ENCODE measurements at places on chromosomes 12 and 14.
A peak's percentile ranks its signal among the peaks of the same experiment; 100 is the strongest.

GRCh38 chr12:43208221-43208620 lies 343.8 kb downstream of the ADAMTS20 start:
- no peak for DNase-seq

DNA sequence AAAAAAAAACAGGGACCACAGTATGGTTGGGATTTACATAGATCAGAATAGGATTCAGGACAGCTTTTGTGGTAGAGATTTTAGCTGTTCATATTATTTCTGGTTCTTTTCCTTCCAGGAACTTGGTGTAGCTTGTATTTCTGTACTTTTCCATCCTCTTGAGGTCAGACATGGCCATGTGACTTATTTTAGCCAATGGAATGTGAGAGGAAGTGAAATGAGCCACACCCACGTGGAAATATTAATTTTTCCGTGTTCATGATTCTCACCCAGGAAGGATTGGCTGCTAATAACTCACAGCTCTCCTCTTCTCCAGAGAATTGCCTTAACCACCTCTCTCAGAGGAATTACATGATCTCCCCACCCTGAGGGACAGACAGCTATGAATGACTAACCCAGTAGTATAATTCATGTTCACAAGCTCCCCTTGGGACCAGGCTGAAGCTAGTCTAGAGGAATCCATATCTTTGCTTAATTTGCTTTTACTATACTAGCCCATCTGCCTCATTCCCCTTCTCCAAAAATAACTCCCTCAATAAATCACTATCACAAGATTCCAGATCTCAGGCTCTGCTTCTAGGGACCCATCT lies 340.4 kb downstream of the NUAK1 start:
- DNase-seq, result no peak

DNA sequence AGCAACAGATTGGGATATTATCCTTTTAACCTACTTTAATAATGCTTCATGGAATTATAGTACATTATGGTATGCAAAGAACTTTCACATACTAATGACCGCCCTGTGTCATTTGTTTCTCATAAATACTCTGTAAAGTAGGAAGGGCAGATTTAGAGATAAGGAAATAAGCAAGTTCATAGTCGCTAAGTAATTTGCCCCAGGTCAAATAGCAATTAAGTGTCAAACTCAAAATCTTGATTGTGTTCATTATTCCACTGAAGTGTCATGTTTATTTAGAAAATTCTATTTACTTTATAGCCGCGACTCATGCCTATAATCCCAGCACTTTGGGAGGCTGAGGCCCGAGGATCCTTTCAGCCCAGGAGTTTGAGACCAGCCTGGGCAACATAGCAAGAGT lies 98.7 kb upstream of the ATF1 start:
- DNase-seq, result no peak

GRCh38 chr14:105131241-105131640 lies 37.3 kb downstream of the JAG2 start:
- DNase-seq, result no peak

DNA sequence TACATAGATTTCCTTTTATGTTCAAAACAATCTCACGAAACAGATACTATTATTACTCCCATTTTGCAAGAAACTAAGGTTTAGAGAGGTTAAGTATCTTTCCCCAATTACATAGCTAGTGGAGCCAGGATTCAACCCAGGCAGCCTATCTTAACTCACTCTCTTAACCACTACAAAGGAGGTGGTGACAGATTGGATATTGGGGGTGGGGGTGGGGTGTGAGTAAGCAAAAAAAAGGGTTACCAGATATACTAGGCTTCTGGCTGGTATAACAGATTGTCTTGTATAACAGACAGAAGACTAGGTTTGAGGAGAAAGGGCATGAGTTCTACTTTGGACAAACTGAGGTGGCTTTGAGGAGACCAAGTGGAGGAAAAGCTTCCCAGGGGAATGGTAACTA lies 2.1 kb downstream of the GMFB start:
- DNase-seq, result no peak

DNA sequence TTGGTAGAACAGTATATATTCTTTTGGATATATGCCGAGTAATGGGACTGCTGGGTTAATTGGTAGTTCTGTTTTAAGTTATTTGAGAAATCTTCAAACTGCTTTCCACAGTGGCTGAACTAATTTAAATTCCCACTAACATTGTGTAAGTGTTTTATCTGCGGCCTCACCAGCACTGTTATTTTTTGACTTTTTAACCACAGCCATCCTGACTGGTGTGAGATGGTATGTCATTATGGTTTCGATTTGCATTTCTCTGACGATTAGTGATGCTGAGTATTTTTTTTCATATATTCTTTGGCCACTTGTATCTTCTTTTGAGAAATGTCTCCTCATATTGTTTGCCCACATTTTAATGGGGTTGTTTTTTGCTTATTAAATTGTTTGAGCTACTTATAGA lies 357.4 kb downstream of the C12orf50 start:
- no peak for DNase-seq

GRCh38 chr14:51310505-51310944 lies 70.5 kb downstream of the TMX1 start:
- DNase-seq, result no peak

GRCh38 chr12:7117670-7118069 lies 8.7 kb upstream of the C1RL start:
- no peak for DNase-seq

DNA sequence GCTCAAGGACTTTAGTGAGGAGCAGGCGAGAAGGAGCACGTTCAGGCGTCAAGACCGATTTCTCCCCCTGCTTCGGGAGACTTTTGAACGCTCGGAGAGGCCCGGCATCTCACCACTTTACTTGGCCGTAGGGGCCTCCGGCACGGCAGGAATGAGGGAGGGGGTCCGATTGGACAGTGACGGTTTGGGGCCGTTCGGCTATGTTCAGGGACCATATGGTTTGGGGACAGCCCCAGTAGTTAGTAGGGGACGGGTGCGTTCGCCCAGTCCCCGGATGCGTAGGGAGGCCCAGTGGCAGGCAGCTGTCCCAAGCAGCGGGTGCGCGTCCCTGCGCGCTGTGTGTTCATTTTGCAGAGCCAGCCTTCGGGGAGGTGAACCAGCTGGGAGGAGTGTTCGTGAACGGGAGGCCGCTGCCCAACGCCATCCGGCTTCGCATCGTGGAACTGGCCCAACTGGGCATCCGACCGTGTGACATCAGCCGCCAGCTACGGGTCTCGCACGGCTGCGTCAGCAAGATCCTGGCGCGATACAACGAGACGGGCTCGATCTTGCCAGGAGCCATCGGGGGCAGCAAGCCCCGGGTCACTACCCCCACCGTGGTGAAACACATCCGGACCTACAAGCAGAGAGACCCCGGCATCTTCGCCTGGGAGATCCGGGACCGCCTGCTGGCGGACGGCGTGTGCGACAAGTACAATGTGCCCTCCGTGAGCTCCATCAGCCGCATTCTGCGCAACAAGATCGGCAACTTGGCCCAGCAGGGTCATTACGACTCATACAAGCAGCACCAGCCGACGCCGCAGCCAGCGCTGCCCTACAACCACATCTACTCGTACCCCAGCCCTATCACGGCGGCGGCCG lies 1.1 kb downstream of the PAX9 start:
- no peak for DNase-seq

DNA sequence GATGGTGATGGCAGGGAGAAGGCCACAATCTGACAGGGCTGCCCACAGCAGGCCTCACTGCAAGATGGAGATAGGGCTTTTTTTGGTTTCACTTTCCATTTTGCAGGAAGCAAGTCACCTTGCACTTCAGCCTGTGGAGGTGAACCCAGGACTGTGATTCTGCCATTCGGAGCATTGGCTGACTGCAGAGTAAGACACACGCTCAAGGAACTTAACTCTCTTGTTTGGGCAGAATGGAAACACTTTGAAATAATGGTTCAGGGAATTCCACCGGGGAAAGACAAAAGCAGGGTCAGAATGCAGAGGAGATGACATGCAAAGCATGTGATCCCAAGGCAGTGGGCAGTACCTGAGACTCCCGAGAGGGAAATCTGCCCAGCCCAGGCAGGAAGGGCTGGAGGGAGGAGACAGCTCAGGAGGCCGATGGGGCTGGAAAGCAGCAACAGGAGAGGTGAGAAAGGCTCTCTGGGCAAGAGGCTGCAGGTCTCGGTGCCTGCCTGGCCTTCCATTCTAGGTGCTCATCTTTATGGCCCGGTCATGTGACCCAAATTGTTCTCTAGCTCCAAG lies 58.7 kb upstream of the PRMT8 start:
- no peak for DNase-seq

DNA sequence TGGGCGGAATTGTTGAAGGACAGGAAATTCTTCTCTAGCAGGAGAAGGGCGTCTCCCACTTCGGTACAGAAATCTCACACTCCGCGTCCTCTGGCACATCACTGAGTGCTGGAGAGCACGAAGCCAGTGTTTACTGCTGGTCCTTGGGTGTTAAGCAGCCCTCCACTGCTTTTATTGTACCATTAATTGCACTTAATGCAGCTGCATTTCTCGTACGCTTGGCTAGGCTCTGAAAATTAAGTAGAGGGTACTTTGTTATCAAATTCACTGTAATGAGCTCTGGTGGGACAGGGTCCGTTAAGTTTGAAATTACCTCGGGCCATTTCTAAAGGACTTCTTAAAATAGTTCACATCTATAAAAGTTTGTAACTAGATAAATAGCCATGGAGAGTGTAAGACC lies 411.2 kb downstream of the NPAS3 start:
- no peak for DNase-seq

- DNase-seq, result no peak
Observed at GRCh38 chr14:52318826-52319645, 4.9 kb downstream of the PTGER2 start.

- DNase-seq, result peak; percentile 79
Observed at GRCh38 chr14:102949801-102950451, 27.5 kb downstream of the AMN start.

DNA sequence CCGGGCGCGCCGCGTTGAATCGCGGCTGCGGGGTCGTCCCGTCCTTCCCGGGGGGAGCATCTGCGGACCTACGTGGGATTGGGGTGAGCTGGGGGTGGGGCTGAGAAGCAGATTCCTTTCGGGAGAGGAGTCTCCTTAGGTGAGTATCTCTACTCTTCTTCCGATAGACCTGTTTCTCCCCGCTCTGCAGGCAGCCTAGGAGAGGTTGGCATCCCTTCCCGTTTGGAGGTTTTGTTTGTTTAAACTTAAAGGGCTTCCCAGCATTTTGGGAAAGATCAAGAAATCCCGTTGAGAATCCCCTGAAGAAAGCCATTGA lies 411 bp downstream of the TTLL5 start:
- no peak for DNase-seq

DNA sequence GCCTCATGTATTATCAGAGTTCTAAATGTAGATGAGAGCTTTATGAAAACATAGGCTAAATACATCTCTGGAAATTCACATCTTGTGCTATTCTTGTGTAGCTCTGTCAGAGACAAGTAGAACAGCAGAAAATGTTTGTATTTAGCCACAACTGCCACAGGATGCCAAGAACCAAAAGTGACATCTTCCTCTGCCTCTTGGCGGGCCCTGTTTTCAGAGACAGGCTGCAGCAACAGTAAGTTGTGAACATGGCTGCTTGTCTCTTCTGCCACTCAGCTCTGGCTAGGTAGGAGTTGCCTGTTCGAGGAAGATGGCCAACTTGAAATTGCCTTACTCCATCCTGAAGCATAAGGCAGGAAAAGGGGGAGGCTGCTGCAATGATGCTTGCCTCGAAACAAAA lies 30.4 kb downstream of the SETD3 start:
- no peak for DNase-seq

DNA sequence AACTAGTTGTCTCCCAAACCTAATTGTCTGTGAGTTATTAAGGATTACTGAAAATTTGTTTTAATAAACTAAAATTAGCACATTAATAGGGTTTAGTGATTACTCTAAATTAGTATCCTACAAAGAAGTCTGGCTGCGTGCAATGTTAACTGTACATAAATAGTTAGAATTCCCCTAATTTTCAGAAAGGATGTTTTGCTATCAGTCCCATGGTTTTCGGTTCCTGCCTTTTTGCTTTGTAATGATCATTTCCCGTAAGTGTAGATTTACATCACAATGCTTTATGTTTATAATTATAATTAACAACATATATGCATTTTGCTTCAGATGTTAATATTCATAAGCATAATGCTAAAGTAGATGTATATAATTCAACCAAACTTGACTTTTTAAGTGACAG lies 19.8 kb upstream of the LYZ start:
- no peak for DNase-seq

DNA sequence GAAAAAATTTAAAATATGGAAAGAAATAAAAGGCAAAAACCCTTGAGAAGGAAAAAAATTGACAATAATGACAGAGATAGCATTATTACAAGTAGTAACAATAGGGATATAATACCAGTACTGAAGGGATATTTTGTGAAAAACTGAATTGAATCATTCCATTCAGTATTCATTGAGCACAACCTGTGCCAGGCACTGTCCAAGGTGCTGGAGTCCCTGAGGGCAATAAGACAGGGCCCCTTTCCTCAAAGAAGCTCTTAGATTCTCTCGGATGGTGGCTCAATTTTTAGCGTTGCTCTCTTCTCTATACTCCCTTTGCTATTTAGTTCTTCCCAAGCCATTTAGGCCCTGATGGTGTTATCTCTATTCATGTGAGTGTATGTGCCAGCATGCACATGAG lies 34.3 kb upstream of the GAS2L3 start:
- DNase-seq, result no peak

- DNase-seq, result no peak
Observed at GRCh38 chr12:21819236-21819635, 44.7 kb upstream of the KCNJ8 start.

DNA sequence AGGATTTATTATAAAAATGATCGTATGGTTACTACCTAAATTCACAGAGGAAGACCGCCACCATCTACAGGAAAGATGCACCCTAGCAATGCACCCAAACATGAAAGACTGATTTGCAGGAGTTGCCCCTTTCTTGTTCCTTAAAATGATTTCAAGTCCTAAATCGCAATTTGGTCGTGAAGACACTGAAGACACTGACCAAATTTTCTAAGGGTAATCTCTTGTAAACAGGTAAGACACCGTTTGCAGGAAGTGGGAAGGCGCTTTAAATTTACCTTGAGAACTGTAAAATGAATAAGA lies 1.0 kb downstream of the SOS2 start:
- DNase-seq, result no peak

- peak; percentile 52 for DNase-seq
Observed at GRCh38 chr12:118188690-118189371, 52.9 kb downstream of the PEBP1 start.
